ENCODE measurements at places on chromosomes 3 and 15.

DNA sequence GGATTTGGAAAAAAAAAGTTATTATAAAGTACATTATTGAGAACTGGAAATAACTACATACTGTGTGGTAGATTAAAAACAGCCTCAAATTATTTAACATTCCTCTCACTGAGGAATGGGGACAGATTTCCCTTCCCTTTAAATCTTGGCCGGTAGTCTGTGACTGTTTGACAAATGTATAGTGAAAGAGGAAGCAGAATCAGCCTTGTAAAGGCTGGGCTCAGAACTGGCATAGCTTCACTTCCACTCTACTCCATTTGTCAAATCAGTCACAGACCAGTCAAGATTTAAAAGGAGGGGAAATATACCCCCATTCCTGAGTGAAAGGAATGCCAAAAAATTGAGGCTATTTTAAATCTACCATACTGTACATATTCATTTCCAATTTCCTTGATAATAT lies 18.2 kb upstream of the B4GALT4 start:
- DNase-seq: no peak

DNA sequence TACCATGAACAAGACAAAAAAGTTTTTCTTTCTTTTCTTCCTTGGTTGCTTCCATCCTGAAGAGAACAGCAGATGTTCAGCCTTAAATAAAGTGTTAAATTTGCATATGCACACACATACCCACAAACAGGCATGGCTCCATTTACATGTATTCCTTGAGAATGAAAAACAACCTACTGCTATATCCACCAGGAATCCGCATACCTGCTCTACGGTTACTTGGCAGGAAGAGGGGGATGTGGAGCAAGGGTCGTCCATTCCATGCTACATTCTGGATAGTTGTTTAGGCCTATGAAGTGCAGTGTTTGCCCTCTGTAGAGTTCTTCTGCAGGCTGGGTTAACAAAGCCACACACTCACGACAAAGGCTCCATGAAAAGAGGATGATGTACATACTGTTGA lies 322.8 kb downstream of the KCNH8 start:
- DNase-seq: no peak

DNA sequence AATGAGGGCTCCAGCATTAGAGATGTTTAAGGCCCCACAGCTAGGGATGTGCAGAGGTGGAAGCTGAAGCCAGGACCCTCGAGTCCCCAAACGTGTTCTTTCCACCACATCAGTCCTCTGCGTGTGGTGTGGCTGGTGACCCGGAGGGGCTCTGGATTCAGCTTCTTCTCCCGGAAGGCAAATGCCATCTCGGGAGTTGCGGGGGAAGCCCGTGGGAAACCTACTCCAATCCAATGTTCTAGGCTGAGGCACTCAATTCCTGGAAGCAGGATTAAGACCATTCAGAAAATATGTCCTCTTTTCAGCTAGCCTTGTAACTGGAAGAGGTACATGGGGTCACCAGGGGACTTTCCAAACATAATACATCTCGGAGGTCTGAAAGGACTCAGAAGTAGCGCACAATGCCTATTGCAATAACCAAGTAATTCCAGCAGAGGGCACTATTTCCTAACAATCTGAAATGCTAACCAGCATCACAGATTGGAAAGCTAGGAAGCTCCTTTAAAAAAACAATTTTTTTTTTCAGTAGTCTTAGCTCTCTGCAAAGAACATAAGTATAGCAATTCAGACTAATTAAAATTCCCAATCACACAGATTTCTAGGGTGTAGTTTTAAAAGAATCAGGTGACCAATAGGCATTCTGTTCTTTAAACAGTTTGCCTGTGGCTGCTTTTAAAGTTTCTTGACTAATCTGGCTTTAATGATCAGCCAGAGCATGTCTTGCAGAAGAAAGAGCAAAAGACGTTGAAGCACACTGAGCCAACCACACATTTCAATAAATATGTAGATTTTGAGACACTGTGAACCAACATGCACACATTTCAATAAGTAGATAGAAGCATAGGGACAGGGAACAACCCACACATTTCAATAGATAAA lies 36.1 kb downstream of the BNC1 start:
- peak; percentile 22 for DNase-seq

GRCh38 chr3:58217209-58217811 lies 6.5 kb upstream of the DNASE1L3 start:
- DNase-seq: peak; percentile 28

GRCh38 chr3:49906073-49906743 lies 2.5 kb upstream of the MST1R start:
- DNase-seq: peak; percentile 13

DNA sequence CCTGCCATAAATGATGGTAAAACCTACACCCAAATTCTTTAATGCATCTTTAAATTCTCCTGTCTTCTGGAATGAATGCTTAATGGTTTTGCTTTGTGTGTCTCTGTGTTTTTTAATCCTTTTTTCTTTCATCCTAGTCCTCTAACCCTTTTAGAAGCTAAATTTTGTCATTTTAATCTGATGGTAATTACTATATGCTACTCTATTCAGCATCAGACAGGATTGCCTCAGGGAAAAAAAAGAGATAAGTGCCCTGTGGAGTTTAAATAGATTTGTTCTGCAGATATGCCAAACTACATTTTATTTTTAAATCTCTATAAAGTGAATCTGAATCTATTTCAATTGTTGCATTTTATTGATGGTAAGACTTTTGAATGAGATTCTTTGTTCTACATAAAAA lies 966.8 kb downstream of the NSUN3 start:
- no peak for DNase-seq

DNA sequence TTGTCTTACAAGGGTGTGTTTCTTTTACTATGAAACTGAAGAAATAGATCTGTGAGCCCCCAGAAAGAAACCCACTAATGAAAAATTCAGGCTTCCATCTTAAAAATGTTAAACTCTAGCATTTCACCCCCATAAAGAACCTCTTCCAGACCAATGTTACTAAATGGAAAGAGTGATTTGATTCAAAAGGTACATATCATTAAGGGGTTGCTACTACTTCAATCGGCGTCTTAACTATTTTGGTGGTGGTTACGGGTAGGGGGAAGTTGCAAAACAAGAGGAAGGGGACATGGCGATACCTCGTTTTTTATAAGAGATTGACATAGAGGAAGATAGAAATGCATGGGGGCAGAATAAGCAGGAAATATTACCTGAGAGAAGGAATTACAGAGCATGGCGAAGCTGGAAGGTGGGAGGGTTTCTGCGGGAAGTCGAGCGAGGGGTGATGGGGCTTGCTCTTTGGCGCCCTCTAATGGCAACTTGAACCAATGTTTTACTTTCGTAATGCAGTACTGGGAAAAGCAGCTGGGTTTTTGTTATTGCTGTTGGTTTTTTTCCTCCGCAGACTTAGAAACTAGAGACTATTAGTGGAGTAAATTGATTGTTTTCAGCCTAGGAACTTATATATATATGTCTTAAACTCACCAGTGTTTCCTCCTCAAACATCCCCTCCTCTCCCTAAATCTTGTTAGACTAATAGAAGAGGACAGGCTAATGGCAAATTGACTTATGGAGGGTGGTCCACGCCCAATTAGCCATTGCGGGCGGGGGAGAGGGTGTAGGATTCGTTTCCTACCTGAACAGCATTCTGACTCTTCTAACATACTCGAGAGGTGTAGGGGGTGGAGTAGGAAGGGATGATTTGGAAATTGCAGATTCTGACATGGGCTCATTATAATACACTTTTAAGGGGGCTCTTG lies 11.3 kb upstream of the SOX2 start:
- DNase-seq: peak; percentile 14

DNA sequence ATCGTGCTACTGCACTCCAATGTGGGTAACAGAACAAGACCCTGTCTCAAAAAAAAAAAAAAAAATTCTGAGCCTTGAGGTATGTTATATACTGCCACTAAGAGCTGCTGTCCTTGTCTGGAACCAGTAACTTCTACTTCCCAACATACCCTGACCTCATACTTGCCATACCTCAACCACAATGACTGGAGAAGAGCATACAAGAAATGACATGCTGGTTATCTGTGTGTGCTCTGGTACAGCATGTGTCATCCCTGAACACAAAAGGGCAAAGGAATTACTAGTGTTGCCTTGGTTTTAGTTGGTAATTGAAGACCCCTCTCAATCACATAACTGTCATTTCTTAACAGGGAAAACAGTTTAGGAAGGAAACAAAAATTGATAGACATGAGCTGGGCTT lies 54.5 kb downstream of the MRPS25 start:
- DNase-seq: no peak

- DNase-seq: no peak
These were observed 114.7 kb downstream of the SNRK start for GRCh38 chr3:43400781-43401730.

DNA sequence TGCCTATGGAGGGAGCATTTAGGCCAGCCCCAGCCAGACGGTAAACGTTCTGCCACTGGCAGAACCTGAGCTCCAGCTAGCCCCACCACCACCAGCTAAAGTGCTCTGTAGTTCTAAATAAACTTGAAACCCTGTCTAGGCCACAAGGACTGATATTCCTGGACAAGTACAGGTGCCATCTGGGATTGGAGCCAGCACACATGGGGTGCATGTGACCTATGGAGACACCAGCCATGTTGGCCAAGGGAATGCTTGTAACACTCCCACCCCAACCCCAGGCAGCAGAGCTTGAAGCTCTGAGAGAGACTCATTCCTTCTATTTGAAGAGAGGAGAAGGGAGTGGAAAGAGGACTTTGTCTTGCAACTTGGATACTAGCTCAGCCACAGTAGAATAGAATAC lies 284.5 kb upstream of the DCBLD2 start:
- DNase-seq: no peak

DNA sequence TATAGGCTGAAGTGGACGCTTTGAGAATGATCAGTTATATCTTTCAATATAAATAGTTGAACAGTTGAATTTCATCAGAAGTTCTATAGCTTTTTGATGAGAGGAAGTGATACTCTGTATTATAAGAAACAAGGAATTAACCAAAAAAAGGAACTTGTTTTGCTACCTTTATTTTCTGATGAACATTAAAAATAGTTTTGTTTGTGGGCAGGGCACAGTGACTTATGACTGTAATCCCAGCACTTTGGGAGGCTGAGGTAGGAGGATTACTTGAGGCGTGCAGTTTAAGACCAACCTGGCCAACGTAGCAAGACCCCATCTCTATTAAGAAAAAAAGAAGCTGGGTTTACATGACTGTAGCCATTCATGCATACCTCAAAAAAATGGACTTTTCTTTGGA lies 16.7 kb downstream of the BLOC1S6 start:
- no peak for DNase-seq

DNA sequence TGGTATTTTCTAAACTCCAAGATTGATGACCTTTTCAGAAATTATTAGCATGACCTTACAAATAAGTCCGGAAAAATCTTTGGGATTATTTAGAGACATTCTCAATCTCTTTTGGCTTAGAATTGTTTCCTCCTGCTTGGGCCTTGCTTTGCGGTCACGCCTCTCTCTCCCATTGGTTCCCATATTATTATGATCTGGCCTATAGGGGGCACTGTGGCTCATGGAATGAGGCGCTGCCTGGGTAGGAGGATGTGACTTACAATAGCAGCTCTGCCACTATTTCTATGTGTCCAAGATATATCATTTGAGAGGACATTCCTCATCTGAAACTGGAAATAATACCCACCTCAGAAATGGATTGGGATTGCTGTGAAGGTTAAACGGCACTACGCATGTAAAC lies 464.9 kb downstream of the MFSD1 start:
- DNase-seq: no peak

- no peak for DNase-seq
These were observed 4.8 kb downstream of the LPCAT4 start for GRCh38 chr15:34362047-34362773.

DNA sequence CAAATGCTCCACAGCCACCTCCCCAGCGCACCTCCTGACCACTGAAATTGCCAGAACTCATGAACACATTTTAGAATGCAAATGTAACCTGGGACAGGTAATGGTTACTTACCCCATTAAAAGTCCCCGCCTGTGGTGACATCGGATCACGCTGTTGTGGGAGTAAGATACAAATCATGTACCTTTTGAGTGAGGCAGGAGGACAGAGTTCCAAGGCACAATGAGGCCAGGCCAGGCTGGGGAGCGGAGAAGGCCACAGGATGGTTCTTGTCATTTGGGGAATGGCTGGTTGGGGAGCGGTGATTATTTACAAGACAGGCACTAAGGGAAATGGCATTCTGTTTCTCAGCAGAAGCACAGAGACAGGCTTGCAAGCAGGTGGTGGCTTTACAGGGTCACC lies 490.0 kb downstream of the EDEM1 start:
- no peak for DNase-seq

- DNase-seq: no peak
These were observed 22.7 kb downstream of the IRAK2 start for GRCh38 chr3:10187290-10187876.

- DNase-seq: no peak
These were observed at the start of gene LRRFIP2 for GRCh38 chr3:37174532-37175126. TSS of gene LRRFIP2 (minus strand) at chr3:37174582. CDS start at chr3:37148983, 25,599 bp downstream.

- no peak for DNase-seq
These were observed 58.1 kb downstream of the SLTM start for GRCh38 chr15:58875343-58875742.

DNA sequence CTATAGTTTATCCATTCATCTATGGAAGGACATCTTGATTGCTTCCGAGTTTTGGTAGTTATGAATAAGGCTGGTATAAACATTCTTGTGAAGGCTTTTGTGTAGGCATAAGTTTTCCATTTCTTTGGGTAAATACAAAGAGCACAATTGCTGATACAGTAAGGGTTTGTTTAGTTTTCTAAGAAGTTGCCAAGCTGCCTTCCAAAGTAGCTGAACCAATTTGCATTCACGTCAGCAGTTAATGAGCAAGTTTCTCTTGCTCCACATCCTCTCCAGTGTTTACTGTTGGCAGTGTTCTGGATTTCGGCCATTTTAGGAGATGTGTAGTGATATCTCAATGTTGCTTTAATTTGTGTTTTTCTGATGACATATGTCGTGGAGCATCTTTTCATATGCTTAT lies 34.2 kb downstream of the GABRA5 start:
- no peak for DNase-seq
